ENCODE measurements at places on chromosomes 5 and 9.

DNA sequence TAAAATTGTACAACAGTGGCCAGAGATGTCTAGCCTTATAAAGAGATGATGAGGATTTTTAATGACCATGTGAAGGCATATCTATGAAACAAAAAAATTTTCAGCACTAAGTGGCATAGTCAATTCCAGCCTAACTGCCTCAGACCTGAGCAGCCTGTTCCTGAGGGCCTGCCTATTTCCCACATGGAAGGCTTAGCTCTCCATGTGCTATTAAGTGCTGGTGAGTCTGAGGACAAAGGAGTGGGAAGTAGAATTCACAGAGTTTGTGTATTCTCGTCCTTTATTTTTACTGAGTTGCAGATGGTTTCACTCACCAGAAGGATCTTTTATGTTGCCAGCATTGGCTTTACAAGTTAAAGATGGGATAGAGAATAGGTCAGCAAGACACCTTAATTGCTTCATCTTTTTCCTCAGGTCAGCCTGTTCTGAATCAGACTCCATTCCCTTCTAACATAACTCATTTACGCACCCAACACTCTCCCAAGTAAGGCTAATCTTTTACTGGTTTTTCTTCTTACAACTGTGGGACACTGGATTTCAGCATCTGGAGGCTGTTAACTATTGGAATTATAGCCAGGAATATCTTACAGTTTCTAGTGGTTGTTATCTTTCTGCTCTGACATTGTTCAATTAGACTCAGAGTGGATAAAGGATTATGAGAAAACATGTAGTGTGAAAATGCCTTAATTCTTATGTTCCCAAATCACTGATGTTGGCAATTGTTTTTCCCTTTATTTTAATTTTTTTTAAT is 76.8 kb downstream of the ISOC1 start:
- DNase-seq: no peak

DNA sequence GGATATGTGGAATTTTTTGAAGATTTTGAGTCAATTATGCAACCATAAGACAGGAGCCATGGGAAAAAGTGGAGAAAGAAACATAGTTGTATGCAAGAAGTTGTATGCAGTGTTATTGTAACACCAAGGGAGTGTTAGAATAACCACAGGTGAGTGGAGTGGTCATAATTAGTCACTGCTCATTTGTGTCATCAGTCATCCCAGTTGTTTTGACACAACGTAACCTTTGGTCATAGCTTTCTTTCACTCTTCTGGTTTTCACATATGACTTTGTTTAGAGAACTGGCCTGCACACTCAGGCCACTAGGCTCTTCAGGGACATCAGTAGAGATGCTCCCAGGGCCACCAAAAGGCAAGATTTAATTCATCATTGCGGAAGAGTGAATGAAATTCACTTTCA is 158.7 kb upstream of the HMHB1 start:
- DNase-seq: no peak

DNA sequence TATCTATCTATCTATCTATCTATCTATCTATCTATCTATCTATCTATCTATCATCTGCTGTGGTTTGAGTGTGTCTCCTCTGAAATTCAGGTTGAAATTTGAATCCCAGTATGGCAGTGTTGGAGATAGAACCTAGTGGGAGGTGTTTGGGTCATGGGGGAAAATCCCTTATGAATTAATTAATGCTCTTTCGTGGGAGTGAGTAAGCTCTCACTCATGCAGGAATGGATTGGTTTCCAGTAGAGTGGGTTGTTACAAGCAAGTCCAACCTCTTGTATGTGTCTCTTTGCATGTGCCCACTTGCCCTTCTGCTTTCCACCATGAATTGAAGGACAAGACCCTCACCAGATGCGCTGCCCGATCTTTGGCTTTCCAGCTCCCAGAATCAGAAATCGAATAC is 113.0 kb downstream of the ANXA1 start:
- no peak for DNase-seq

DNA sequence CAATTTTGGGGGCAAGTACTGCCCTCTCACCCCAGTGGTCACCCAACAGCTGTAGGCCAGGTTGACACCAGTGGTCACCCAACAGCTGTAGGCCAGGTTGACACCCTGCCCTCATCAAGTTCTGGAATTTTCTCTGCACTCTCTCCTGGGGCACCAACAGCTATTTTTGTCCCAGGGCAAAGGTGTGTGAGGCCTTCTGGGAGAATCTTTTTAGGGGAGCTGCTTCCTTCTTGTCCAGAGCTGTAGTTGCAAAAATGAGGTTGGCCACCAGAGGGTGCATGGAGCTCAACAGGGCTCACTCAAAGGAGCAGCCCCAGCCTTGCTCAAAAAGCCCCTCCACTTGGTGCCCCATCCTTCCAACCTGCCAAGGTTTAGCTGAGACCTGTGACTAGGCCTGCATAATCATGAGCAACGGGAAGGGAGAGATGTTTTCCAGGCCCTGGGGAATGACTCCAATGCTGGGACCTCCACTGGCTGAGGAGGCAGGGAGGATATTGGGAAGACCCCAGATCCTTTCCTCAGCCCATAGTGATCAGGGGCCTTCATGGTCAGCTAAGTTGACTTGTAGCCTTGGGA is 10.6 kb upstream of the P4HA2 start:
- peak; percentile 75 for DNase-seq

DNA sequence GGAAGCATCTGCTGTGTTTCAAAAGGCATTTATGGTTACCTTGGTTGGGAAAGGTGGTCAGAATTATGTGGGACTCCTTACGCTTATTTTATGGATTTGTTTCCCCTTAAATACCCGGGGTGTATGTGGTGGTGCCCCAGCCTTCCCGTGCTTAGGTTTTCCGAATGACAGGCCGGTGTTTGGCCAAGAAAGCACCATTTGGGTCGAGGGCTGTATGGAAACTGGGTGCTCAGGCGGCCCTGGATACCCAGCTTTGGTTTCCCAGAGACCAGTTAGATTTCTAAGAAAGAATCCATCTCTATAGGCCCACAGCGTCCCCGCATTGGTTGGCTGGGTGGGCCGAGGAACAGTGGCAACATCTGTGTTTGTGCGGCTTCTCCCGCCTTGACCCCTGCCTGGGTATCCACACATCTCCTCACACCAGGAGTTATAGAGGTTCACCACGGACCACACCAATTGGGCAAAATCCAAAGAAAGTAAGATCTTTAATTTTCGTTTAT is 868 bp downstream of the ARHGEF28 start:
- DNase-seq: no peak

- DNase-seq: no peak
Observed at GRCh38 chr5:125411071-125411743, 664.8 kb upstream of the ZNF608 start.

DNA sequence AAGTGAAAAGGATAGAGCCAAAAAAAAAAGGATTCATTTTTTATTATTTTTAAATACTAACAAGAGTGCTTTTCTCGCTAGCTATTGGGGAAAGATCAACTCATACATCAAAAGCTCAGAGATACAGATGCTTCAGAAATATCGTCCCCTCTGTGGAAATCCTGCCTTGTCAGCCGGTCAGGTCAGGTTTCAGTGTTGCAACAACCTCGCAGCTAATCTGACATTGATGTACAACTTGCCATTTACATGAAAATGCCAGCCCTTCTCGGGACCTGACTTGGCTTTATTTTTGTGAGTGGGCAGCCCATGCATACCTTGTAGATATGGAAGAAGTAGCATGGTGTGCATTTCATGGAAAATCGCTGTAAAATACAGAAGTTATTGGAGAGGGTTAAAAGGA is 358.8 kb upstream of the ADAMTS16 start:
- DNase-seq: no peak

DNA sequence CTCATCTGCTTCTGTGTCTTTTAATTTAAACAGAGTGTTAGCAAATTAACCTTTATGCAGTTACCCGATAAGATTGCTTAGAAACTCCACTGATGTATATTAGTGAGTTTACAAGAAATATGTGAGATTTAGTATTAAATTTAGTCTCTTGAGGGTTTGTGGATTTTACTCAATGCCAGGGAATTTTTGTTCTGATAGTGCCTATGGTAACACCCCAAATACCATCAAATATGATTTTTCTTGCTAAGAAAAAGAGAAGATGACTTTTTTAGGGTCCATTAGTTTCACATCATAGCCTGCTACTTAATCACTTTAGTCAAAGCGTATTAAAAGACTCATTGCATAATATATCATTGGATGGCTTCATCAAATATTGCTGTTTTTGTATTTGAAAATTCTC is 224.9 kb downstream of the PCSK5 start:
- no peak for DNase-seq

DNA sequence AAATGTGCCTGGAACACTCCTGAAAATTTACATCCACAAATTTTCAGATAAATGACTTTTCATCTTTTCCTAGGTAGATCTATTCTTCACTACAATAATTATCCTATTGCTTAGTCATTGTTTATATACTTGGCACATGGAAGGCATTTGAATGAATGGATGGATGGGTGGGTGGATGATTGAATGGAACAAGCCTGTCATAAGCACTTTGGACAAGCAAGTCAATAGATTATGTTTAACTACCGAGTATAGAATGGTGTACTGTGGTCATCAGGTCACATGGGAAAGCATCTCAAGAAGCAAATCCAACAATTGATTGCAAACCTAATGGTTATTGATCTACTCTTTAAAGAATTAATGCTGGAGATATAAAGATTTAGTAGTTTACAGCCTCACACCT is 114.4 kb upstream of the DMRTA1 start:
- DNase-seq: no peak

- DNase-seq: no peak
Observed at GRCh38 chr5:82387001-82387818, 109.1 kb upstream of the RPS23 start.

GRCh38 chr5:137206030-137206715 is 293.0 kb downstream of the SPOCK1 start:
- DNase-seq: no peak

DNA sequence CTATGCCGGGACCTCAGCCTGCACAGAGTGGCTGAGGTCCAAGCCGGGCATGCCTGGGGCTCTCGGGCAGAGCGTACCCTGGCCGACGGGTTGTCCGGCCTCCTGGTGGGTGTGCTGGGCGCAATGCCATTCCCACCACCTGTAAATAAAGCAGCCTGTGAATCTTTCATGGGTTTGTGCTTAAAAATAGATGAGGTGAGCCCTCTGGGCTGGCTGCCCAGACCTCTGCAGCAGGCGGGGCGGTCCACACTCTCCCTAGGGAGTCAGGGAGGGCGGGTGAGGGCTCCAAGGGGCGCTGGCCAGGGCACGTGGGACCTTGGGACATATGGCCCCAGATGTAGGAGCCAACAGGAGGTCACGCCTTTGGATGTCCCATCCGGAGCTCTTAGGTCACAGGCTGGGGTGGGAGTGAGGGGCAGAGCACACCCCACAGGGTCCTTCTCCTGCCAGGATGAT is 3.6 kb upstream of the AGPAT2 start:
- no peak for DNase-seq

GRCh38 chr9:117080765-117081390 is 334.0 kb downstream of the ASTN2 start:
- no peak for DNase-seq

DNA sequence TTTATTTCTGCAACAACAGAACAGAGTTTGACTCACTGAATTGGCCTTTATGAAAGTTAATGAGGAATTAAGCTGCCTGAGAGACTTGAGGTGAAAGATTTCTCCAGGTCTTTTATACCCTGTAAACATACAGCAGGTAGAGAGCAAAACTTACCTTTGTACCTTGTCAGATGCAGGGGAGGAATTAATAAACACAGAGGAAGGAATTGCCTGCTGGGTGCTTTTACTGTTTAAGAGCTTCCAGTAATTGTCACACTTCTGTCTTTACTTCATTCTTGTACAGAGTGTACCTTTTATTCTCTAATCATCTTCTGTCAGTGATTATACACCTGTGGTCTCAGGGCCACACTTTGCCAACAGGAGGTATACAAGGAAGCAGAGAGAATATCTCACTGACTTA is 94.0 kb upstream of the GRIN3A start:
- no peak for DNase-seq

- no peak for DNase-seq
Observed at GRCh38 chr9:135563039-135563476, 1.5 kb downstream of the PAEP start.

DNA sequence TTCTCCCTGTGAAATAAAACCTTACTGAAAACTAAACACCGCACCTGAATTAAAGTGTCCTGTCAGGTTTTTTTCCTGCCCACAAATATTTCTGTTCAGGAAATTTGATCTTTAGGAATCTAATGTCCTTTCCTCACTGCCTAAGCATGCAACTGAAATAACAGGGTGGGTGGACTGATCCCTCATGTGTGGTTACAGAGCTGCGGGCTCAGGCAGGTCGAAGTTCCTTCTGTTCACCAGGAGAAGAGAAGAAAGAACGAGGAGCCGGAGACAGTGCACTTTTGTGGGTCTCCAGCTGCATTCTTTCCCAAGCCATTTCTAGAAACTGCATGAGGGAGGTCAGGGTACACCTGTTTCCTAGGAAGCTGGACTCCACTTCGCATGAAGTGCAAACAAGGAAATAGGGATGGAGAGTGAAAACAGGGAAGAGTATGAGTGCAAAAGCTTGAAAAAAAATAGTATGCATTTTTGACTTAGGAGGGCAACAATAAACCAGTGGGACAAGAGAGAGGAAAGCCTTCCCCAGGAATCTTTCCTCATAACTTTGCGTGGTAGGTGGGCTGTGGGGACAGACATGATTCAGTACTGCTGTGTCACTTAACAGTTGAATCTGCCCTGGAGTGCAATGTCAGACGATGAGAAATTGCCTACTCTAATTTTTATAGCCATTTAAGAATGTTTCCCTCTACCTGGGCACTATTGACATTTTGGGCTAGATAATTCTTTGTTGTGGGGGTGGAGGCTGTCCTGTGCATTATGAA is 60.3 kb downstream of the GCNT1 start:
- DNase-seq: no peak

- DNase-seq: peak; percentile 91
Observed at GRCh38 chr5:134524272-134524825, 1.1 kb upstream of the JADE2 start.

DNA sequence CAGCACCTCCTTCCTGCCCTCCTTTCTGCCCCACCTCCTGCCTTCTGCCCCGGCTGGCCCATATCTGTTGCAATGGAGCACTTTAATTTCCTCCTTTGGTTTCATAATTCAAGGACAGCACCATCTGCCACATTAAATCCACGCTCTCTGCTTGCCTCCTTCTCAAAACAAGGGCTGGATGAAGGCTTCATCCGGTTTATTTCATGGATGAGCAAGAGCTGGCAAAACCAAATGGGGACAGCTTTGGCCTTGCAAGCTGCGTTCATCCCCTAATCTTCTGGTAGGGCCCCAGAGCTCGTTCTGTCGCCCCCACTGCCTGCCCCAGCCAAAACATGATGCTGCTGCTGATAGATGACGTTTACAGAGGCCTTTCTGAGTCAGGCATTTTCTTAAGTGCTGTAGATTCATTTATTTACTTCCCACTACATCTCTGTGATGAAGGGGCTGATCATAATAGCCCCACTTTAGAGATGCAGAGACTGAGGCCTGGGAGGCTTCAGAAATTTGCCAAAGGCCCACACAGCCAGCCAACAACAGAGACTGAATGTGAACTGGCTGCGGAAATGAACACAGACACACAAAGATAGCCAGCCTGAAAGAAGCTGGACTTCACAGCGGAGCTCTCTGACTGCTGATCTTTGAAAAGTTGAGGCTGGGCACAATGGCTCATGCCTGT is 115.6 kb upstream of the CPEB4 start:
- no peak for DNase-seq

- DNase-seq: no peak
Observed at GRCh38 chr5:10343486-10343885, 10.0 kb upstream of the MARCHF6 start.

GRCh38 chr5:142115937-142116614 is 7.5 kb downstream of the NDFIP1 start:
- DNase-seq: no peak

Measured in Peyer's patch (tissue), 4 donors.